ENCODE measurements at places on chromosomes 12 and 14.

DNA sequence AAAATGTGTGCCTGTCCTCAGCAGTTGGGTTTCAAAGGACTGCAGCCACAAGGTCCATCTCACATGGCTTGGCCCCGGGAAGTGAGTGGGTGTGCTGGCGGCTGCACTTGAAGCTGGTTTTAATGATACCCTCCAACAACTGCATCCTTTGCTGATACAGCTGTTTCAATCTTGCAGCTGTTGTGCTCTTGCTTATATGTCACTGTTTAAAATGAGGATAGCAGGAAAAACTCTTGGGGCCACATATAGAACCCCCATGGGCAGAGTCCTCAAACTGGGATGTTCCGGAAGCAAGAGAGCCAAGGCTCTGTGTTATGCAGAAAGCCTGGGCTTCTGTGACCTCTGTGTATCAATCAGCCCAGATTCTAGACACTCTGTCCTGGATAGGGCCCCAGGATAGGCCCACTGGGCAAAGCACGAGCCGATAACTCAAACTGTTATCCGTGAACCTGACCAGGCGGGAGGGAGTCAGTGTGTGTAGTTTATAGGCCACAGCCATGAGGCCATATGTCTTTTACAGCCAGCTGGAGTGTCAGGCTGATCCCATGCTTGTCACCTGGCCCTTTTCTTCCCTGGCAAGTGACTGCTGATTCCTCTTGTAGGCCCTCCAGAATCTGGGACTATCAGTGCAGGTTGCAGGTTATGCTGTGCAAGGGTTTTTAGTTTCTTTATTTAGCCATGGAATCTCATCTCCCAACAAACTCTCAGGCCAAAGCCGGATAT is 74.3 kb downstream of the SSPN start:
- DNase-seq = no peak

GRCh38 chr12:19574601-19575000 is 135.3 kb downstream of the AEBP2 start:
- DNase-seq = peak; percentile 60

- peak; percentile 87 for DNase-seq
Measured at GRCh38 chr12:123601602-123602489, at the start of gene DDX55. Gene DDX55, plus strand, starts transcription at chr12:123602099. Its CDS starts 50 bp downstream, at chr12:123602149.

- DNase-seq = no peak
Measured at GRCh38 chr12:66032739-66033138, 97.8 kb downstream of the LLPH start.

DNA sequence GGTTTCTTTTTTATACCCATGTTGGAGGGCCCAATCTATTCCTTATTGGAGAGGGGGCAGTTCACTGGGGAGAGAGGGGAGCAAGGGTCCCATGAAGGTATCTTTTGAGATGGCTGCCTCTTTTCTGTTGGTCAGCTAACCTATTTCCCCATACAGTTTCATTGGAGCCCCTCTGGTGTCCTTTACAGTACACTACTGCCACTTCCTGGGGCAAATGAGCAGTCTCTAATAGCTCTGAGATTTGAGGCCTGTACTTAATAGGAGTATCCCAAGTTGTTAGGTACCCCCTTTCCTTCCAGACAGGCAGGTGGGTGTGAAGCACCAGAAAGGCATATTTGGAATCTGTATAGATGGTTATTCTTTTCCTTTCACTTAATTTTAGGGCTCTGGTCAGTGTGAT is 41.3 kb upstream of the RNU6-8 start:
- DNase-seq = no peak

DNA sequence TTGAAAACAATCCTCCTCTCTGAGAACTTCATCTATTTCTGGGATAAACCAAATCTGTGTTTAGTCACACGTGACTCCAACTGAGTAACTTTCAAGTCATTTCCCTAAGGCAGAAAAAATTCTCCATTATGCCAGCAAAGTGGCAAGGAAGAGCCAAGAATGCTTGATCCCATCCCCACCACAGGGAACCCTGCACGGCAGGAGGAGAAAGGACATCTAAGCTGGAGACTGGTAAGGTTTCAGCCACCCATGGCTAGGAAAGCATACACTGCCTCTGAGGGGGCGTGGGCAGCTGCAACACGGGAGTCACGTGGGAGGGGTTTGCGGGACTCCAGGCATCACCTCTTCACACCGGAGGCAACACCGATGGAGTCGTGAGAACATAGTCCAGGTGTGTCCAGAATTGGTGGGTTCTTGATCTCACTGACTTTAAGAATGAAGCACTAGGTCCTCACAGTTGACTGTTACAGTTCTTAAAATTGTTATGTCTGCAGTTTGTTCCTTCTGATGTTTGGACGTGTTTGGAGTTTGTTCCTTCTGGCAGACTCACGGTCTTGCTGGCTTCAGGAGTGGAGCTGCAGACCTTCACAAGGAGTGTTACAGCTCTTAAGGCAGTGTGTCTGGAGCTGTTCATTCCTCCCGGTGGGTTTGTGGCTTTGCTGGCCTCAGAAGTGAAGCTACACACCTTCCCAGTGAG is 2.7 kb upstream of the SIVA1 start:
- DNase-seq = no peak

GRCh38 chr12:76945867-76946266 is 67.0 kb upstream of the CSRP2 start:
- DNase-seq = no peak

DNA sequence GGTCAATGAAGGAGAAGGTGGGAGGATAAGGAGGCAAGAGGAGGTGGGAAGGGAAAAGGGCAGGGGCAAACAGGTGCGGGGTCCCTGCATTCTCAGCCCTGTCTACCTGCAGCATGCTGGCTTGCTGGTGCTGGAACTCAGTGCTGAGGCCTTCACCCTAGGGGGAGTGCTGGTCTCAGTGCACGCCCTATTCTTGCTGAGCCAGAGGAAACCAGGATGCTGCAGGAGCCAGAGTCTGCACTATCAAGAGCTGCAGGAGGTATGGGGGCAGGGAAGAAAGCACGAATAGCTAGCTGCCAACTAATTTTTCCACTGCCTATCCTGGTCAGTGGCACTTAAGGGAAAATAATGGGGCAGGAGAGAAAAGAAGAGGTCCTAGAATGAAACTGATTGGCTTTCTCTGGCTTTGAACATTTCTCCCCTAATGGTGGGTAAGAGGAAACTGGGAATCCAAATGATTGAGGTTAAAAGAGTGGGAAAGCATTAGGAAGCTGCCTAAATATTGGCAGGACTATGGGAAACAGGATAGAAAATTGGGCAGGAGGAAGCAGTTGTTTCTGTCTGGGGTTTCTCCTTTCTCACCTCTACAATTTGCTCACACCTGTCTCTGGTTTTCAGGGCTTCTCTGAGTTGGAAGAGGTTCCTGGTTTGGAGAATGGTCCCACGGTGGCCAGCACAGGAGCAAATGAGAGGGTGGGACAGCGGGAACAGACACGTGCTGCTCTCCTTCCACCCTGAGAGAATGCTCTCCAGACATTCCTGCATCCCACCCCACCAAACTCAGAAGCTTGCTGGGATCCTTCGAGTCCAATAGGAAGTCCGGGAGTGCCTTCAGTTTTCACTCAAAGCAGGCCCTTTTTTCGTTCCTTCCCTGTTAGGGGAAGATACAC is 1.9 kb downstream of the TMEM253 start:
- peak; percentile 77 for DNase-seq
